ENCODE measurements at places on chromosomes 7 and 10.

- DNase-seq = no peak
Observed at GRCh38 chr10:79166741-79167140, 98.0 kb downstream of the ZMIZ1 start.

DNA sequence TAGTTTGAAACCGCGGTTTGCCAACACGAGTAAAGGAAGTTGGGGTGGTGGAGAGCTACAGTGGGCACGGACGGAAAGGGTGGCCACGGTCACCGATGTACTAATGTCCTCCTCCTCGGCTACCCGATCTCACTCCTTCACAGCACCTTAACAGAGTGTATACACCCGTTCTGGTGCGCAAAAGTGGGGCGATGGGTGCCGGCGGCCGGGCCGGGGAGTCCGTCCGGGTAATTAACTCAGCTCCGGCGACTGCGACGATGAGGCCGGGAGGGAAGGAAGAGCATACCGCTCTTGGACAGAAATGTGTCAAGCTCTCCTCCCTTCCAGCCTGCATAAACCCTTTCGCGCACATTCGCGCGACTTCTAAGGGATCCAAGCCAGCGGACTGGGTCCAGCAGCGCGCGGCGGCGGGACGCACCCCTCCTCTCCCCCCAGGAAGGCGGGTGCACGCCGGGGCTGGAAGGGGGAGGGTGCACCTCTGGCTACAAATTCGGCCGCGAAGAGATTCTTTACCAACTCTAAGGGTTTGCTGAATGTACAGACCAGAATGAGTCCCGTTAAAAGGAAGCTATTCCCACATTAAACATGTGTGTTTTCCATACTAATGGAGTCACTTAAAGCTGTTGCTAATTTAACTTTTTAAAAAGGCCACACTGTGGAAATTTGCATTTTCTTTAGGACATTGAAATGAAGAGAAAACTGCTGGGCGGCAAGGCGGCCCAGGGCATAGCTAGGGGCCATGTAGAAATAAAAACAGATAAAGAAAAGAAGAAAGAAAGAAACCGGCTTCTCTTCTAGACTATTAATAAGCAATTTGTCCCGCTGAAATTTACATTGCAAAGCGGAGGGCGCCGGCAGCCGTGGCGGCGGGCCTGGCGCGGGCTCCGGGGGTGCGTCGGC is 6.6 kb upstream of the EBF3 start:
- DNase-seq = no peak

- DNase-seq = no peak
Observed at GRCh38 chr7:13551503-13551902, 438.0 kb downstream of the ETV1 start.

DNA sequence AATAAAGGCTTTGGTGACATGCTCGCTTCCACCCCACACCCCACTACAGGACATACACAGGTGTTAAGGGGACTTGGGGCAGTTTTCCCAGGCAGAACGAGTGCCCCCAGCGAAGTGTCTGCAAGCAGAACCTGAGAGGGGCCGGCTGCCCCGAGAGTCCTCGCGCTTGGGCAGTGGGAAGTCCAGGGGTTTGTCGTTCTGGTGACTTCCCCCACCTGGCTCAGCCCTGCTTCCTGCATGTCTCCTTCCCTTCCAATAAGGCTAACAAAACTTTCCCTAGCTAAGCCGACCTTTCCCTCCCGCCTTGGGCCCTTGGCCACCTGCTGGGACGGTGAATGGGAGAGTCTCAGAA is 916 bp downstream of the VWA2 start:
- no peak for DNase-seq

Data from A549 (cell line).